NCI-H2171 treated with DMSO at 0.1 percent for 48 hours (cell line): ENCODE measurements at places on chromosomes 16 and 17.

- no peak for DNase-seq
Observed at GRCh38 chr16:1089822-1090619, 6.0 kb downstream of the C1QTNF8 start.

DNA sequence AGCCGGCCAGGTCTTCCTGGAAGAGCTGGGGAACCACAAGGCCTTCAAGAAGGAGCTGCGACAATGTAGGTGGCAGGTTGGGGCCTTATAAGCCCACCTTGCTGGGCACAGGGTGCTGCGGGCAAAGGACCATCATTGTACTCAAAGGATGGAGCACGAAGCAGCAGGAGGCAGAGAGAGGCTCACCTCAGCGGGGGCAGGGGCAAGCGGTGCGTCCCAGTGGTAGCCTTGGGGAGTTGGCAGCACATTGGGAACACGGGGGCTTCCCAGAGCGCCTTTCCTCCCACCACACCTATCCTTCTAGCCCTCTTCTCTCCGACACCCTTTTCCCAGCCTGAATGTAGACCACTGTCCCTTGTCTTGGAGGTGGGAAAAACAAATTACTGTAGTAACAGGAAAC, 2.1 kb downstream of the CNP start:
- DNase-seq, result no peak

DNA sequence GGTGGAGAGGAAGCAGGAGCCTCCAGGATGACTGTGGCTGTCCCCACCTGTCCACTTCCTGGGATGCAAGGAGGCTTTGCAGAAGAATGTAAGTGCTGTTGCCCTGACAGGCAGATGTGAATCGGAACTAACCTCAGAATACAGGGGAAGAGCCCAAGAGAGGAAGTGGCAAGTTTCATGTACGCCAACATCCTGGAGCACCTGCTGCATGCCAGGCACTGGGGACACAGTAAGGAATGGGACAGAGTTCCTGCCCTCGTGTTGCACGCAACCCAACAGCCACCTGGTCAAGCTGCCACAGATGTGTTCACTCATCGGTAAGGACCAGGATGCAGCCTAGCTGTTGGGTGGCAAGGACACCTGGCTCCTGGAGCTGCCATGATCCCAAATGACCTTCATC, 98.6 kb upstream of the RPL38 start:
- DNase-seq, result no peak

DNA sequence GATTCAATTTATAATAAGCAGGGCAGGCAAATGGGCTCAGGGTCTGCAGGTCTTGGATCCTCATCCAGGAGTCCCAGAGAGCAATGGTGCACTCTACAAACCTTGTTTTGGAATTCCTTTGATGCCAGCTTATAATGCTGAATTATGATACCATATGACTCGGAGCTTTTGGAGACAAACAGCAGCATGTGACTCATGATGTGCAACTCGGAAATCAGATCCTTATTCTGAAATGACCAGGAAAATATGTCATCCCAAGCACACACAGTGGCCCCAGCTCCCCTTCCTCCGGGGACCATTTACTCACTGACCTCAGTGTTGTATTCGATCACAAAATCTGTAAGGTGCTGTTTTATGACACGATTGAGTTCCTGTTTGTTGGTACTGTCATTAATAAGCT, 20.2 kb upstream of the UMOD start:
- no peak for DNase-seq

- no peak for DNase-seq
Observed at GRCh38 chr17:32124985-32125847, 17.1 kb upstream of the RHOT1 start.

- no peak for DNase-seq
Observed at GRCh38 chr17:10305398-10305797, 67.4 kb downstream of the MYH13 start.

DNA sequence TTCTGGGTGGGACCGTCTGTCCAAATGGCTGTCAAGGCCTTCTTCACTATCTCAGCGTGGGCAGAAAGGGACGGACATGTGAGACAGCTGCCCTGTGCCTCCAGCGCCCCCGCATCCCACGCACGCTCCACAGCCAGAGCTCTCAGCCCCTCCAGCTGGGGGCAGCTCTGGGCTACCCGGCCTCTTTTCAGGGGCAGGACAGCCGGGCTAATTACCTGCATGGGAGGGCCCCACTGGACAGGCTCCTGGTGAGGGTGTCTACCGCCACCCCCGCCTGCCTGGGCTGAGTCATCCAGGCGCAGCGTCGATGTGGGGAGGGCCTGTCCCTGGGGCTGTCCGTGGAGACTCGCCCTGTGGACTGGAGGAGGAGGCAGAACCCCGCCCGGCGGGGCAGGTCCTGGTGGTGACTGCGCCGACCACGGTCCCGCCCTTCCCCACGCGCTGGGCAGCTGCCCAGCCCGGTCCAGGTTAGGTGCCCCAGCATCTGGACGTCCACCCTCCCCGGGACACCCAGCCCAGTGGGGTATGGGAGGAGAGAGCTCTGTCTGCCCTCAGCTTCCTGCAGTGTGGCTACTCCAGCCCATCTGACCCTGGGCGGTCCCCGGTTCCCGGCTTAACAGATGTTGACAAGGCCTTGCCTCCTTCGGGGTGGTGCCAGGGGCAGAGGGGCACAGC, 5.9 kb upstream of the METRNL start:
- no peak for DNase-seq

DNA sequence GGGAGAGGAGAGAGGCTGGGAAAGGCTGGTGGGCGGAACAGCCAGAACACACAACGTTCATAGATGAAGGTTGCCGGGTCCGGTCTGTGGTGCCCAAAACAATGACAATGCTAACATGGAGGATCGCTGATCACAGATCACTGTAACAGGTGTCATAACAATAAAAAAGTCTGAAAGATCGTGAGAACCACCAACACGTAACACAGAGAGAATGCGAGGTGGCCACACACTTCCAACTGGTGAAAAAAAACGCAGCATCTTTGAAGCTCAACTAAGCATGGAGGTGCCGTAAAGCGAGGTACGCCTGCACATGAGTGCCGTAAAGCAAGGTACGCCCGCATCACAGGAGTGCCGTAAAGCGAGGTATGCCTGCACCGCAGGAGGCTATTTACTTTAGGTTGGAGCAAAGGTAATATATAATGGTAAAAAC, 42.3 kb downstream of the ABR start:
- DNase-seq, result peak; percentile 84
